ENCODE measurements at places on chromosomes 7 and 10. TPM values are rescaled to one million over a fixed set of nuclear protein-coding genes. Genes with fewer than 3 reads are reported as not detected.
A peak's percentile ranks its signal among the peaks of the same experiment; 100 is the strongest.

DNA sequence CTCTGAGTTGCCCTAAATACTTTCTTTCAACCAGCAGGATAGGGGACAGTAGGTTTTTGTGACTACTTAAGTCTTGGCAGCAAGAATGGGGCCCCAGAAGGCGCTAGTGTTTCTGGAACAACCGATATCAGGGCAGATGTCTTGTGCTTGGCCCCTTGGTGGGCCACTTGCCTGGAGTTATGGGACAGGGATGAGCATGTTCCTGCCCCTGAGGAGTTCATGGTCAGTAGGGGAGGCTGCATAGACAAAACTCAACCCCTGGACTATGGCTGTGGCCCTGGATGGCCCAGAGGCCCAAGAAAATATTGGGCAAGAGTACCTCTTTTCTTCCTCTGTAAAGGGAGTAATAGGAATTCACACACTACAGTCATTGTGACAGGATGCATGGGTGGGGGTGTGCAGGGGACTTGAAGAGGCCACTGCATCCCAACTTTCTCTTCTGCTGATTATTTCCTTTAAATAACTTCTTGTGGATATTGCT is 57.7 kb upstream of the IGFBP3 start:
- peak; percentile 55 for DNase-seq

DNA sequence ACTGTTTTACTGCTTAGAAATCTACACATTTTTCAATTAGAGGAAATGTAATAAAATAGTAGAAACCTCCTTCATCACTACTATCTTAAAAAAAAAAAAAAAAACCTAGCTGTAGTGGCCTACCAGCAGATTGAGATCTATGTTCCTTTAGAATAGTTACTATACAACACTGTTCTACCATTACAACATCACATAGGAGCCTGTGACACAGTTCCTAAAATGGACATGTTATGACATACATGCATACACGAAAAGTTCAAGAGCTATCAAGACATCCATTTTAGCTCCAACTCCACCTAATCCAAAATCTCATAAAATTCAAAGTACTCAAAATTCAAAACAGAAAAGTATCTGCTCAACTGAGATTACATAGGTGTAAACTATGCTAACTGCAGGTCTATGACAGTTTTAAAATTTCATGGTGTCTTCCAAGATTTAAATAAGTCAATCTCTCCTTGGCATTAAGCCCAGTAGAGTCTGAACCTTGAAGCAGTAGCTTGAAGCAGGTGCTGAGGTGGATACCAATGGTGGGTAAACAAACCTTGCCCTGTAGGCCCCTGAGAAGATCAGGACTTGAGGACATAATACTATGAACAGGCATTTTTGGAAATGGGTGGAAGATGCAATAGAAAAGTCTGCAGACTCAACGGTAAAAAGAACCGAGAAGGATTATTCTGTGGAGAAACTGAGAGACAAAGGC is 17.0 kb downstream of the CACUL1 start:
- no peak for DNase-seq

The HKDC1 gene
- 3.4 TPM for total RNA-seq

The SLC29A3 gene
- 2.7 TPM for total RNA-seq

DNA sequence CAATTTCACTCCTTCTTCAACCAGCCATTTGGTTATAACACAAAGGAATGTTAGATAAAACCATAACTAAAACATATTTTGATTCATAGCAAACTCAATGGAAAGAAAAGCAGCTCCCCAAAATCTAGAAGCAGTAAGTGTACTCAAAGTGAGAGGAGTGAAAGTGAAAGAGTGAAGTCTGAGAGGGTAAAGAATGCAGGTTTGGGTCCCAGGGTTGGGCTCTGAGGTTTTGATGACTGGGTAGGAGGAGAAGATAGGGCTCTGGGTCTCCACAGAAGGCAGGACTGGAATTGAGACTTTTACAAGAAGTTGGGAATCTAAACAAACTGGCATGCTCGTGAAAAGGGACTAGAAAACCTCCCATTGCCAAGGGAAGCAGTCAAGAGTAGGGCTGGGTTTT is 85.4 kb upstream of the RSU1 start:
- no peak for DNase-seq

- peak; percentile 68 for DNase-seq
These were observed 44.8 kb upstream of the GRID1 start for GRCh38 chr10:86411281-86411841.

- peak; percentile 26 for DNase-seq
These were observed 175.8 kb upstream of the LYZL1 start for GRCh38 chr10:29112827-29113615.

DNA sequence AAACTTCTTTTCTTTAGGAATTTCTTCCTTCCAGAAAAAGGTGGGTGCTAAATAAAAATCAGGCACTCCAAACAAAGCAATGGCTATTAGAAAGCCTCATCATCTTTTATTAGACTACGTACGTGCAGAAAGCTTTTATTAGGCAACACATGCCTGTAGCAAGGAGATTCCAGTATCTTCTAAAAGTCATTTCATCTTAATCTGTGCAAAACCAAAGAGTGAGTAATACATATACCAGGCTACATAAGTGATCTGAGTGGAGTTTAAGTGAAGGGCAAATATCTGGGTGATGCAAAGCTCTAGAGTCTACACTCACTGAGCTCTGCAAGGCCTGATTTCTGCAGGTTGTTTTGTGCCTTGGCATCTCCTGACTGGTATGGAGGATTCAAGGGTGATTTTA is 231.7 kb downstream of the ELMO1 start:
- no peak for DNase-seq

The TMEM139 gene
- not detected for total RNA-seq

The CYP2E1 gene
- not detected for total RNA-seq

DNA sequence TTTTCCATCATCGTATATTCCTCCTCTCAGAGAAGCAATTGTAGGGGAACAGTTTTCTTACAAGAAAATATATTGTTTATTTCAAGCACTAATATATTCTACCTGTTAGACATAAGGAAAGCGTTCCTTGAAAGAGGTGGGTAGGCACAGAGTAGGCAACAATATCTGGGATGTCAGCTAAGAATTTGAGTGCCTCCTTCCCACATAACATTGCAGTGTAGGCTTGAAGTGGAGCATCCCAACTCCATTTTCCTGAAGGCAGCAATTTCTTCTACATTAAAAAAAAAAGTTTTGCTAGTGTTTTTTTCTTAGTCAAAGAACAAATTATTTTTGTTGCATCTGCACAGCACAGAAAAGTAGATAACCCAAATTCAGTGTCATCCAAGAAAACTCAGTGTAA is 20.8 kb downstream of the BCAP29 start:
- DNase-seq = no peak

GRCh38 chr7:27901028-27901760 is 161.2 kb downstream of the TAX1BP1 start:
- peak; percentile 62 for DNase-seq

DNA sequence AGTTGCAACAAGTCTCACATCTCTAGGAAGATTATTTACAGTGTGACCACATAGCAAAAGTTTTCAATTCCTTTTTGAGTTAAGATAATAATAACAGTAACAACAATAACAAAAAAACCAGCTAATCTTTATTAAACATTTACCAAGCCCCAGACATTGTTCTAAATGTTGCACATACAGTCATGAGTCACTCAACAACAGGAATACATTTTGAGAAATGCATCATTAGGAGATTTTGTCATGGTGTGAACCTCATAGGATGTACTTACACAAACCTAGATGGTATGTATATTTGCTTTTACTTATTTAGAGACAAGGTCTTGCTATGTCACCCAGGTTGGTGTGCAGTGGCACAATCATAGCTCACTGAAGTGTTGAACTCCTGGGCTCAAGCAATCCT is 52.0 kb downstream of the SPAM1 start:
- no peak for DNase-seq

DNA sequence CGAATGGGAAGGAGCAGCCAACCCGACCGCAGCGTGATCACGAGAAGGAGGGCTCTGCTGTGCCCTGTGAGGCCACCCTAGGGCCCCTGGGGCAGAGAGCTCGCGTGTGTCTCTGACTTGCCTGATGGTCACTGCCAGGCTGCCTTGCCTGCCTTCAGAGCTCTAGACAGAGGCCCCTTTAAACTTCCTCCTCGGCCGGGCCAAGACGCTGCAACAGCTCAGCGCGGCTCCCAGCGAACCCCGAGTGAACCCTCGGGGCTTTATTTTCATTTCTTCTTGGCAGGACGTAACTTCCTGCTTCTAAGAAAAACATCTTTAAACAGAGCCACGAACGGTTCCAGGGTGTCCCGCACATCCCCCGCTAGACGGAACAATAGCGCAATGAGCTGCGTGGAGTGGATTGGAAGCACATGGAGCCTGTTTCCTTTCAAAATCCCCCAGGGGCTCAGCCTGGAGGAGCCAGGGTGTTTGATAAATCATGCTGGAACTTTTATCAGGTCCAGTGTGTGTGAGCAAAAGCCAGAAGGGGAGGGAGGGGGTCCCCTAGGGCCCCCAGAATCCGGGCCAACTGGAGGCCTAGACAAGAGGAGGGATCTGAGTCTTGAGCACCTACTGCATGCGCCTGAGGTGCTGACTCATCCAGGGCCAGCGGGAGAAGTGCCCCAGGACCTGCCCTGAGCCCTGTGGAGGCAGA is 134.1 kb upstream of the GDF10 start:
- peak; percentile 92 for DNase-seq

The AASS gene
- total RNA-seq = 2.4 TPM

- DNase-seq = no peak
These were observed 41.4 kb downstream of the NRF1 start for GRCh38 chr7:129652914-129653313.

DNA sequence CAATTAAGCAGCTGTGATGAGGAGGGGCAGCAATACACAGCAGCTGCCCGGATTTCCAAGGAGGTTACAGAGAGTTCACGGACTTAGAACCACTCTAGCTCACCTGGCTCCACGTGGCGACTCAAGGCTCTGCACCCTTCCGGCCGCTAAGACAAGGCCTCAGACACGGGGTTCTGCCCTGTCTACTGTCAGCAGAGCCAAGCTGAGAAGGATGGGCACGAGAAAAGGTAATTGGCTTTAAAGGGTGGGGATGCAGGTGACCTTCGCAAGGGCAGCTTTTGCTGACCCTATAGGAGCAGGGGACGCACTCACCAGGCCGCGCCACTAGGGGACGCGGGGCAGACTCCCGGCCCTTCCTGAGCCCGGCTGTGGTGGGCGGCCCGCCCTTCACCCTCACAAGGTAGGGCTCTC is 152.4 kb downstream of the KIF20B start:
- DNase-seq = no peak

GRCh38 chr7:116399819-116400218 is 99.7 kb upstream of the CAV2 start:
- DNase-seq = peak; percentile 91

DNA sequence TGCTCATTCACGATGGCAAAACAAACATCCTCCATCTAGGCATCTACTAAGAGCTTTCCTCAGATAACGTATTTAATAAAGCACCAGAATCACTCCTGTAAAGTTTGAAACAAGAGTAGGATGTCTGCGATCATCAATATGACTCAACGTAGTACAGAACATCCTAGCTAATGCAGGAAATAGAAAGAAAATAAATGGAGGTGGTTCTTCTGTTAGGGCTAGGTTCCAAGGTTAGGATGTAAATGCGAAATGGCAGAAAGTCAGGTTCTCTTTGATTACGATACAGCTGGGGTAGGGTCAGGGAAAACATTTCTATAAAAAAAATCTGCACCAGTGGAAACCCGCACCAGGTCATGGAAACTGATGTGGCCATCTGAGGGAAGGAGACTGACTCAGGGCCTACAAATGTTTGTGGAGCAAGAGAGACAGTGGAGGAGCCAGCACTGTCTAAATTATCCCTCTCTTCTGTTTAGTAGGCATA is 29.1 kb downstream of the CCDC6 start:
- no peak for DNase-seq

DNA sequence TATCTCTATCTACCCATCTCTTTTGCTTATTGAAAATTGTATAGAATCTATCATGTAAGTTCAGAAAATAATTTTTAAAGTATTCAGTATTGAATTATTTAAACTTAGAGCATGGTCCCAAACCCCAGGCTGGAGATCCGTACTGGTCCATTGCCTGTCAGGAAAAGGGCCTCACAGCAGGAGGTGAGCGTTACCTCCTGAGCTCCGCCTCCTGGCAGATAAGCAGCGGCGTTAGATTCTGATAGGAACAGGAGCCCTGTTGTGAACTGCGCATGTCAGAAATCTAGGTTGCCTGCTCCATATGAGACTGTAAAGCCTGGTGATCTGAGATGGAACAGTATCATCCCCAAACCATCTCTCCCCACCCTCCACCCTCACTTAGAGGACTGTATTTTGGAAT is 266.0 kb upstream of the CNTNAP2 start:
- DNase-seq = no peak

DNA sequence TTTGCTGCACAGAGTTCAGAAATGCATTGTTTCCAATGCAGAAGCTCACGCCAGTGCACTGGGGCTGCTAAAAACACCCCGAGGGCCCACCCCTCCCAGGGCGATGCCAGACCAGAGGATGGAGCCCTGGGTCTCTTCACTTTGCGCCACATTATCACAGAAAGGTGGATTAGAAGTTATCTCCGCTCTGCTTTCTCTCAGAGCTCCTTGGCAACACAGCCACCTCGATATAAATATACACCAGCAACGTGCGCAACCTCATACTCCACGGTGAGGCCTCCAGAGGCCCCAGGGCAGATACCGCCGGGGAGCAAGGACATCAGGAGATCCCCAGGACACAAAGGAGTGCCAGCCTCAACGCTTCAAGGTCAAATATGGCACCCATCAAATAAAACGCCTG is 121.0 kb upstream of the TBX20 start:
- no peak for DNase-seq

DNA sequence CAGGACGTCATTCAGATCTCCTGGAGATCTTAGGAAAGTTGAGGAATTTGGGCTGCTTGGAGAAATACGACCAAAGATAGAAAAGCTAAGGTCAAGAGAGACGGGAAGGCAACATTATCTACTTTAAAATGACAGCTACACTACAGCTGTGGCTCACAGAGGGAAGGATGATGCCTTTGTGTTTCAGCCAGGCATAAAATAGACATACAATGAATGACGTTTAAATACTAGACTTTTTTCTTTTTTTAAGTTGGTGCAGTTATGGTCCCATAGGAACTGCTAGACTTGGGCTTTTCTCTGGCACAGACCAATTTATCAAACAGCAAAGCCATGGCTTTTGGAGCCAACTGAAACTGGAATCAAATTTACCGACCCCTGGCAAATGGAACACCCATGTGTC is 164.8 kb downstream of the MAGI2 start:
- DNase-seq = no peak

DNA sequence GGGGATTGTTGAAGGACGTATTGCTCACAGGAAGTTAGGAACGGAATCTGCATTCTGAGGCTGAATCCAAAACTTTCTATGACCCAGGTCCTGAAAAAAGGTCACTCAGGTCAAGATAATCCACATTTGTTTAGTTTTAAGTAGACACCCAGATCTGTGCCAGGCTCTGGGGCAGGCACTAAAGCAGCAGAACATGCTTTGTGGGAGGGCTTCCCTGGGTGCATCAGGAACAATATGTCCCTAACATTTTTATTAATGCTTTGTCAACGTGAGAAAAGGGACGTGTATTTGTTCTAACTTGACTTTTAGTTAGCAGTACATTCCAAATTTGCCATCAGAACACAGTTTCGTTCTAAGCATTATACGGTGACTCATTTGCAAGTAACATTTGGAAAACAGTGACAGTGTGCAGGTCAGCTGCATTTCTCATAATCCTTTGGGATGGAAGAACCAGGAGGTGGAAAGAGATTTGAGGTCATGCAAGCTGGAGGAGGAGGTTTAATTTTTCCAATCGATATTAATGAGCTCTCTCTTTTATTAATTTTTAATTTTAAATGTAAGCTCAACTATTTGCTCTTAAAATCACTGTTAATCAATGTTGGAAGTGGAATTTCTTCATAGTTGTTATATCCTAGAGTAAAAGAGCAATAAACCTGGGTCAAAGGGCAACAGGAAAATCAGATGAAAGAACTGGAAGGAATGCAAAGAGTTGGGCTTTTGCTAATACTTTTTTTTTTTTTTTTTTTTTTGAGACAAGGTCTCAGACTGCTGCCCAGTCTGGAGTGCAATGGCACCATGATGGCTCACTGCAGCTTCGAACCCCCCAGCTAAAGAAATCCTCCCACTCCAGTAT is 35.0 kb downstream of the TAS2R41 start:
- no peak for DNase-seq

All from M059J (cell line).